Glutamatergic neuron (in vitro differentiated cells): ENCODE measurements at places on chromosomes 16 and 17. TPM values are rescaled to one million over a fixed set of nuclear protein-coding genes. Genes with fewer than 3 reads are reported as not detected.

DNA sequence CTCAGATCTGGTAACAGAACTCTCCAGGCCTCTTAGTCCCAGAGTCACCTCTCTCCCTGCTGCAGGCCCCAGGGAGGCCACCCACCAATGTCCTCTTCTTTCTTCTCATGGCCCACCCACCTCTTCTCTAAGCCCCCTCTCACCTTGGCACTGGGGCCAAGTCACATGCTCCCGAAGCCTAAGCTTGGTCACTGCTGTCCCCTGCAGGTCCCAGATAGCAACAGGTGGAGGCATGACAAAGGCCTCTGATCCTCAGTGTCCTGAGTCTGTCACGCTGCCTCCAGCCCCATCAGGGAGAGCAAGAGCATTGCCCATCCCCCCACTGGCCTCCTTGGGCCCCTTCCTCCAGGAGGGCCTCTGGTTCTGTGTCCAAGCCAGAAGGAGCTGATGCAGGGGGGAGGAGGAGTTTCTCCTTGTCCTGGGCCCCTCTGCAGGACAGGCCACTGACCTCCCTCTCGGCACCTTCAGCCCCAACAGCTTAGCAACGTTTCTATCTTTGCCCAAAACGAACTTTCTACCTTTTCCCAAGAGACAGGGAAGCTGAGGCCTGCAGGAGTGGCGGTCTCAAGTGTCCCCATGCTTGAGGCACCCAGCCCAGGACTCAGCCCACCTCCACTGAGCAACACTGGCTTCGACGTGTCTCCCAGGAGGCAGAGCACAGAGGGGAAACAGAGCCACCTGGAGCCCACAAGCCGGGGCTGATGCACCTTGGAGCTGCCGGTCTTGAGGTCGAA lies 8.6 kb downstream of the P2RX1 start:
- DNase-seq: no peak

DNA sequence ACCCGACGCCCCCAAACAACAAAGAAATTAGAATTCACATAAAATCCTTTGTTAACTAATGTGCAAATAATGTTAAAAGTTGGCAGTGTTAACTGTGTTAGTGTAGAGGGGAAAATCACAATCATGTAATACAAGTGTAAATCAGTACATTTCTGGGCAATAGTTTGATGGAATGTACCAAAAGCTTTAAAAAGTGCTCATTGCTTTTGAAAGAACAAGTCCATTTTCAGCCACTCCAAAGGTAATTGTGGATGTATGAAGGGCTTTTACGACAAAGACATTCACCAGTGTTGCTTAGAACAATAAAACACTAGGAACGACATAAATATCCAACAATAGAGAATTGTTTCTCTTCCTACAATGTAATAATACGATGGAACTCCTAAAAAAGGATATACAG lies 9.1 kb downstream of the GLOD4 start:
- DNase-seq: no peak

The TANC2 gene
- total RNA-seq: 136 TPM

DNA sequence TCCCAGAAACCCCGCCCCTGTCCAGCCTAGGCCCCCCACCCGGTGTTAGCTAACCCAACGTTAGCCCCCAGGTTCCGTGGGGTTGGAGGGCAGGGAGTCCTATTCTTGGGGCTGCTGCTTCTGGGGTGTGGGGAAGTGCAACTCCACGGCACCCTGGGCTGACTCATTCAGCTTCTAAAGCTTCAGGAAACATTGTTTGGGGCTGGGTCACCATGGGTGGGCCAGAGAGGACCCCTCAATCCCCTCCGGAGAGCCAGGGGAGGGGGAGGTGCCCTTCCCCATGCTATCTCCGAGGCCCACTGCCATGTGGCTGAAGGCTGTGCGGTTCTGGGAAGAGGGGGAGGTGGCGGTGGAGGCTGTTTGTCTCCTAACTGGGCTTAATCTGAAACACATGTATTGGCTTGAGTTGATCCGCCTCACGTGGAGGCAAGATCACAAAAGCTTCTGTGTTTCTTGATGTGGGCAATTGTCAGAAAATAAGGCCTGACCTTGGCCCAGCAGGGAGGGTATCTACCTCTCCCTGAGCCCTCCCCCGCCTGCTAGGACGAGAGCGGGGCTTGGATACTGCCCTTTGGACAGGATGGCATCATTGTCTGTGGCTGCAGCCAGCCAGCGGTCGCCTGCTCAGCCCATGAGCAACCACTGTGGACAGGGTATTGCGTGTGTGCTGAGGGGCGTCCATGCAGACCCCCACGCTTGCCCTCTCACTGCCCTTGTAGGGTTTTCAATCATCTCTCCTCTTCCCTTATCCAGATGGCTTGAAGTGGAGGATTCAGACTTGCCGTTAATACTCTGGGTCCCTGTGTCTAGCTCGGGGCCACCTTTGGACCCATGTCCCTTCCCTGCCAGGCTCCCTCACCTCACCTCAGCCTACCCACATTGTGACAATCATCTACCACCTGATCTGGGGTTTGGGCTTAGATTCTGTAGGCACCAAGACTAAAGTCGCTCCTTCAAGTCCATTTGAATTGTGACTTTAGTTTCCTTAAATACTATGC lies 1.3 kb downstream of the SERPINF1 start:
- no peak for DNase-seq

The MAP3K14 gene
- total RNA-seq: 5.7 TPM

The GEMIN4 gene
- 19.9 TPM for total RNA-seq

- DNase-seq: no peak
Measured at GRCh38 chr17:42814633-42815399, 9.3 kb downstream of the BECN1 start.

DNA sequence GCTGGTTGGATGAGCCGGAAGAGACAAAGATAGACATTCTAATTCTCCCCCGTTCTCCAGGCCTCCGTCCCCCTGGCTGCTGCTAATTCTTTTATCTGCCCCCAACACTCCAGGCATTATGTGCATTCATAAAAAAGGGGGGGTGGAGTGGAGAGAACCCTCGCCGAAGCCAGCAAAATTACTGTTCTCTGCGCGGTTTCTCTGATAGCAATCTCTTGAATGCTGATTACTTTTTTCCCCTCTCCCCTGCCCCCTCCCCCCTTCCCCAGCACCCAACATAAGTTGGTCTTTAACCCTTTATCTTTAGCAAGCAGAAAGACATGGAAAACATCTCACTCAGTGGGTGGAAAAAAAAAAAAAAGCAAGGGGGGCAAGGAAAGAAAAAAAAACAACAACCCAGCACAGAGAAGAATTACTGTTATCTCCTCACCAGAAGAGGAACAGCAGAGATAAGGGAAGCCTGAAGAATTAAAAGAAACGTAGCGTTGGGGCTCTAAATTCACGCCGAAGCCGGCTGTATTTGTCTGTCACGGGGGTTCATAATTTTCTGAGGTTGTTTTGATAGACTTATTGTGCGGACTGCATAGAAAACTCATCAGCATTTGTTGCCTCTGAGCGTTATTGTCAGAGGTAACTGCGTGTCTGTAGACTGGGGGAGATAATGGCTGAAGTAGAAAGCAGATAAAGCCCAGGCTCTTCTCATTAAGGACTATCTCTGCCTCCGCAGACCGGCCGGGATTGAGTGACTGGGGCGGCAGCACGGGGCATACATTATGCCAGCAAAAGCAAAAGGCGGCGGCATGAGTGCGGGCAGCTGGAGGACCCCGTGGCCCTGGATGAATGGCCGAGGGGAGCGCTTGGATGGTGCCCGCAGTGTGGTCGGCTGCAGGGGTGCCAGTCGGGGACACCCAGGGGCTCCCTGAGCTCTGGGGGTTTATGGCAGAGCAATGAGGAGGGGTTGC lies 126.9 kb downstream of the MRM1 start:
- DNase-seq: no peak

GRCh38 chr17:65685110-65685509 lies 123.7 kb upstream of the AXIN2 start:
- no peak for DNase-seq

DNA sequence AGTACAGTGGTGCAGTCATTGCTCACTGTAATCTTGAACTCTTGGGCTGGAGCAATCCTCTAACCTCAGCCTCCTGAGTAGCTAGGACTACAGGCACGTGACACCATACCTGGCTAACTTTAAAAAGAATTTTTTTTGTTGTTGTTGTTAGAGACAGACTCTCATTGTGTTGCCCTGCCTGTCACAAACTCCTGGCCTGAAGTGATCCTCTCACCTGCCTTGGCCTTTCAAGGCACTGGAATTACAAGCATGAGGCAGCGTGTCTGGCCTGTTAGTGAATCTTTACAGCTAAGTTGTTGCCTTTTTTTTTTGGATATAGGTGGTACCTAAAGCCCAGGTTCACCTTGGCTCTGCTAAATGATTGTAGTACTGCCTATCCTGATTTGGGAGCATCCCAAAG lies 290.6 kb downstream of the BCAS3 start:
- no peak for DNase-seq

The KCNJ18 gene
- total RNA-seq: not detected

DNA sequence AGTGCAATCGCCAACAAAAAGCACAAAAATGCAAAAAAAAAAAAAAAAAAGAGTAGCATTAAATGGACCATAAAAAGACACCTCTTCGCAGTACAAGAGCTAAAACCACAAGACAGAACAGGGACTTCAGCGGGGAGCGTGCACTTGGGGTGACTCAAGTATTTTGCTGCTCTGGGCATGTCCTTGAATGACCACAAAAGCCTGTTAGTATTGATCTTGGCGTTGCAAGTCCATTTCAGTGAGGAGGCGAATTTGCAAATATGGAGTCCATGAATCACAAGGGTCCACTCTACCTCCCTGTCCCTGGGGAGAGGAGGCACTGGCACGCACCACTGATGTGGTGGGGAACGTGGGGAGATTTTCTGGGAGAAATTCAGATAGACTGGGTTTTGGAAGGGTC lies 78.9 kb downstream of the CNGB1 start:
- no peak for DNase-seq

GRCh38 chr16:81797443-81797842 lies 18.4 kb downstream of the PLCG2 start:
- no peak for DNase-seq

- peak; percentile 76 for DNase-seq
Measured at GRCh38 chr17:47229535-47230443, 20.6 kb downstream of the MYL4 start.

The C16orf46 gene
- total RNA-seq: 1.0 TPM

GRCh38 chr16:88730632-88731607 lies 24.6 kb downstream of the CTU2 start:
- DNase-seq: peak; percentile 53

DNA sequence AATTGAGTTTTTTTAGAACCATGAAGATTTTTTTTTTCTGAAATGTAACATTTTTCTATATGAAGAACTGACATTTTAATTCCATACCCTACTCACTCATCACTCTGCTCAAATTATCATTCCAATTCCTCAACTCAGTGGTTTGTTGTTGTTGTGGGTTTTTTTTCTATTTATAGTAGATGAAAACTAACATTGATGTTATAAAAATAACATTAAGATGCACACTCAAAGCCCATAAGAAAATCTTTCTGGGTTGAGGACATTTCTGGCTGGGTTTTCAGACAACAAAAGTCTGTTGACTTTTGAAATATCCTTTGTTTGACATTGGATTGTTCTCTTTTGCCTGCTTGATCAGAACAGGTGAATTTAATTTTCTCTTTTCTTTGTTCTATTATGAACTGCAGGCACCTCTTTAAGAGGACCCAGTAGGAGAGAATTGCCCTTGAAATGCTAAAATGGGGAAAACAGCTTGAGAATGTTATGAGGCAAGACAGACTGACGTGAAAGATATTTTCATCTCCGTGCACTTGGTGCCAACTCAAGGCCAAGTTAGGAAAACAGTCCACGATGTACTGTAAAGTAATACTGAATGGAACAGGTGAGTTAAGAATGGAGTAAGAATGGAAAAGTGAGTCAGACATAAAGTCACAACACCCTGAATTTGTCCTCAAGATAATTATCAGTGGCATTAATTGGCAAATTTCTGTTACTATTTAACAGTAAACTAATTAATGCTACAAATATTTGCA lies 16.1 kb upstream of the ABCA5 start:
- DNase-seq: no peak

DNA sequence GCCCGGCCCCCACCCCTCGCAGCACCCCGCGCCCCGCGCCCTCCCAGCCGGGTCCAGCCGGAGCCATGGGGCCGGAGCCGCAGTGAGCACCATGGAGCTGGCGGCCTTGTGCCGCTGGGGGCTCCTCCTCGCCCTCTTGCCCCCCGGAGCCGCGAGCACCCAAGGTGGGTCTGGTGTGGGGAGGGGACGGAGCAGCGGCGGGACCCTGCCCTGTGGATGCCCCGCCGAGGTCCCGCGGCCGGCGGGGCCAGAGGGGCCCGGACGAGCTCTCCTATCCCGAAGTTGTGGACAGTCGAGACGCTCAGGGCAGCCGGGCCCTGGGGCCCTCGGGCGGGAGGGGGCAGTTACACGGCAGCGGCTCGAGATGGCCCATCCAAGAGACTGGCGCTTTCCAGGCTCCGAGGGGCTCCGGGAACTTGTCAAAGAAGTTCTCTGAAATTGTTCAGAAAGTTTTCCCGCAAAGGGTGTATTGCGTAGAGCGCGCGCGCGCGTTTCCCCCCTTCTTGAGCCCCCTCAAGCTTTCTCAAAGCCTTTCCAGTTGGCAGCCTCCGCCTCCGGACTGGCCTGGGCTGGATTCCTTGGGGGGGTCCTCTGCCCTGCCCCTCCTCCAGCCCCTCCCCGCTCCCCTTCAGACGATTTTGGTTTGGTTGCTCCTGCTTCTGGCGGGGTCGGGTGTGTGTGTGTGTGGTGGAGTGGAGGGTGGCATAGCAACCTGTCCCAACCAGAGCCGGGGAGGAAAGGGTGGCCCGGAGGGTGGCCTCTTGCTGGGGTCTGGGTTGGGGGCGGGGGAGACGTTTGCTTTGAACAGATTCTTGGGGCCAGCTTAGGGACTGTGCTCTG lies 504 bp downstream of the ERBB2 start:
- no peak for DNase-seq

The POLR2A gene
- 200 TPM for total RNA-seq

DNA sequence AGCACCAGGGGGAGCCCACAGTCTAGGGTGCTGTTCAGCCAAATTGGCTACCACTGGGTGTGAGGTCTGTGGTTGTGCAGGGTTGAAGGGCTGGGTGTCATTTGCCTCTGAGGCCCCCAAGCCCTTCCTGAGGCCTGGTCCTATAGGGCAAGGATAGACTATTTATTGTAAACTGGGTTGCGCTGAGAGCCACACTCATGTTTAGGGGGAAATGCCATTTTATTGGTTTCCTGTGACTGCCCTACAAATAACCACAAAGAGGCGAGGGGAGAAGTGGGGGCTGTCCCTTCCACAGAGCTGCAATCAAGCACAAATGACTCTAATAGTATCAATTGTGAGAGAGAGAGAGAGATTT lies 3.6 kb upstream of the ZCCHC14 start:
- no peak for DNase-seq

GRCh38 chr17:66850692-66851091 lies 15.8 kb downstream of the CACNG5 start:
- no peak for DNase-seq
